ENCODE measurements at places on chromosomes 3 and 15.

DNA sequence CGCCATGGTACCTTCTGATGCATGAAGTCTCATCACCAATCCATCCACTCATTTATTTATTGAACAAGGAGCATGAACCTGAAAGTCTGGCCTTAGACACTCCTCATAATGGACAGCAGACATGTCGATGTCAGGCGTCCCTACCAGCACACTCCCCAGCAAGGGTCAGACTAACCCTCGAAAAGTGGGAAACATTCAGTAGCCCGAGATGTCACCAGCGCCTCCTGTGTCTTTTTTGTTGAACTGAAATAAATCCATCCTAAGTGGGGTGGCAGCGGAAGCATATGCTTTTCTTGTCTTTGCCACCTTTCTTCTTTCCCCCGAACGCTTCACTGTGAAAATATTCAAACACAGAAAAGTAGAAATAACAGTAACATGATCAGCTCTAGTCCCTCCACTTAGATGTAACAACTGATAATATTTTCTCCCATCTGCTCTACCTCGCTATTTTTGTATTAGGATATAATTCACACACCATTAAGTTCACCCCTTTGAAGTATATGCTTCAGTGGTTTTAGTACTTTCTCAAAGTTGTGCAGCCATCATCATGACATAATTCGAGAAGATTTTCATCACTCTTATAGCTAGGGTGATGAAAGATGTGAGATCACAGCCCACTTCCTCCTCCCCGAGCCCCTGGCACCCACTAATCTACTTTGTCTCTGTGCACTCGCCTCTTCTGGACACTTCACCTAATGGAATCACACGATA is 121.6 kb downstream of the ADAMTS17 start:
- no peaks in the 10 kb centered on the region for H3K36me3 ChIP-seq
- H3K4me3 ChIP-seq: no peak overlapping the region
- no peaks in the 10 kb centered on the region for H3K27me3 ChIP-seq
- no peak overlapping the region for H3K27ac ChIP-seq

DNA sequence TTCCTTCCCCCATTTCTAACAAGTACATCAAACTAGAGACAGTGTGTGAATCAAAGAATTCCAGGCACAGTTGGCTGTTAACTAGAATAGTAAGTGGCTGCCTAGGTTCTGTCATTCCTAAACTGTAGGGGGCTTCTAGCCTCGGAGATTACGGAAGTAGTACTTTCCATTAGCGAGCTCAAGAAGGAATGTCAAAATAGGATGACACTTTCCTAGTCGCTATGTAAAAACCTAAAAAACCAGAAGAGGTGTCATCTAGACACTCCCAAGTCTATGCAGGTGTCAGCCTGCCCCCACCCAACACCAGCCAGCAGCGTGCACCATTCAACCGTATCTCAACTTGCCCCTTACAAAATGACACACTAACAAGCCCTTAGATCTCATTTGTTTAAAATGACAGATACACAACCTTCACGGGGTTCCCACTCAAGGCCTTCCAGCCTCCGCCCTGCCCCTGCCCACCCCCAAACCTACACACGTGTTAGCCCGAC is 874 bp downstream of the INO80 start:
- H3K4me3 ChIP-seq: peak overlapping the region; percentile 94
- H3K36me3 ChIP-seq: no peaks in the 10 kb centered on the region
- H3K27ac ChIP-seq: peak overlapping the region; percentile 98
- peaks cover 12% of the 10 kb centered on the region for H3K4me1 ChIP-seq
- DNase-seq: no peak

DNA sequence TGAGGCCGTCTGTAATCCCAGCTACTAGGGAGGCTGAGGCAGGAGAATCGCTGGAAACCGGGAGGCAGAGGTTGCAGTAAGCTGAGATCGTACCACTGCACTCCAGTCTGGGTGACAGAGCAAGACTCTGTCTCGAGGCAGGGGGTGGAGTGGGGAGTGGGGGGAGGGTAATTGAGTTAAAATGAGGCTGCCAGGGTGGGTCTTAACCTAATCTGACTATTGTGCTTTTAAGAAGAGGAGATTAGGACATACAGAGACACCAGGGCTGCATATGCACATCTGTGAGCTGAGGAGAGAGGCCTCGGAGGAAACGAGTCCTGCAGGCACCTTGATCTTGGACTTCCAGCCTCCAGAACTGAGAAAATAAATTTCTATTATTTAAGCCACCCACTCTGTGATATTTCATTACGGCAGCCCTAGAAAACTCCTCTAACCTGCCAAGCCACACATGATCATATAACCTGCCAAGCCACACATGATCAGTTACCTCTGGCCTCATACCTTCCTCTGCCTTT is 197.0 kb downstream of the THSD4 start:
- no peak for DNase-seq
- H3K27me3 ChIP-seq: peaks cover 8% of the 10 kb centered on the region
- no peak overlapping the region for H3K4me3 ChIP-seq
- H3K27ac ChIP-seq: no peak overlapping the region
- H3K4me1 ChIP-seq: no peaks in the 10 kb centered on the region

DNA sequence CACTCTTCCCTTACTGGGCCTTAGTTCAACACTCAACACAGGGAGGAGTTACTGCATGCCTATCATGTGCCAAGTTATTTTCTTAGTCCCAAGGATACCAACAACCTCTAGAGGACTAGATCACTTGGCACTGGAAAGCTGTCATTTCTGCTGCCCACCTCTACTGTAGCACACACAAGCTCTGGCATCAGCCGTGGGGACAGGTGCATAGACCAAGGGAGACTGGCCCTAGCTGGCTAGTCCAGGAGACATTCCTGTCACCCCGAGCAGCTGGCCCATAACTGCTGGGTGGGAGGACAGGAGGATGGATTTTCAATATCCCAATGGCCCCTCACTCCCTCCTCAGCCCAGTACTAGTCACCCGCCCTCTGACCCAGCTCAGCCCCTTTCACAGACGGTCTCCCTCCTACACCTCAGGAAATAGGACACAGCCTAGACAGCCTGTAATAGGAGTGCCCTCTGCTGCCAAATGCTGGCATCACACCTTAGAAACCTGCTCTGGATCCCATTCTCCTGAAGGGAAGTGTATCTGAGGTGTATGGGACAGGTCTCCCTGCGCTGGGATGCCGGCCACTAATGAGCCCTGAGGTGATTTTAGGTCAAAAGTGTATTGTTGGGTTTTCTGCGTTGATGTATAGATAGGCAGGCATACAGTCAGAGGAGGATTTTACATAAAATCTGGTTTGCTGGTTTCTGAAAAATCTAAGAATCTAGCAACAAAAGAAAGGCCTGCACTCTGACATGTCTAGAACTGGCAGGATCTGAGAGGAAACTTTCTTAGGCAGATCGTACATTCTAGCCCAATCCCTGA is 3.4 kb upstream of the DZIP1L start:
- H3K36me3 ChIP-seq: peaks cover 2% of the 10 kb centered on the region
- H3K4me1 ChIP-seq: peaks cover 8% of the 10 kb centered on the region
- H3K27me3 ChIP-seq: peaks cover 43% of the 10 kb centered on the region
- H3K4me3 ChIP-seq: no peak overlapping the region

DNA sequence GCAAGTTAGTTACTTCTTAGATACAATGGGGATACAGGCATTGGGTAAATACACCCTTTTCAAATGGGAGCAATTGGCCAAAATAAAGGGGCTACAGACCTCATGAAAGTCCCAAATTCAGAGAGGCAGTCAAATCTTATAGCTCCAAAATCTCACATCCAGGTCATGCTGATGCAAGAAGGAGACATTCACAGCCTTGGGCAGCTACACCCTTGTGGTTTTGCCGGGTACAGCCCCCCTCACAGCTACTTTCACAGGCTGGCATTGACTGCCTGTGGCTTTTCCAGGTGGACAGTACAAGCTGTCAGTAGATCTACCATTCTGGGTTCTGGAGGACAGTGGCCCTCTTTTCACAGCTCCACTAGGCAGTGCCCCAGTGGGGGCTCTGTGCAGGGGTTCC is 17.5 kb upstream of the PLSCR1 start:
- no peaks in the 10 kb centered on the region for H3K27me3 ChIP-seq
- no peak overlapping the region for H3K27ac ChIP-seq
- peaks cover 6% of the 10 kb centered on the region for H3K36me3 ChIP-seq
- H3K4me1 ChIP-seq: no peaks in the 10 kb centered on the region

- no peaks in the 10 kb centered on the region for H3K4me1 ChIP-seq
- no peak overlapping the region for H3K4me3 ChIP-seq
- H3K27me3 ChIP-seq: no peaks in the 10 kb centered on the region
- no peaks in the 10 kb centered on the region for H3K36me3 ChIP-seq
- no peak for DNase-seq
These were observed 262.2 kb downstream of the CHL1 start for GRCh38 chr3:458653-459310.

GRCh38 chr15:75840659-75841058 is 2.6 kb upstream of the UBE2Q2 start:
- no peak overlapping the region for H3K27ac ChIP-seq
- peaks cover 4% of the 10 kb centered on the region for H3K36me3 ChIP-seq
- no peak for DNase-seq
- no peak overlapping the region for H3K4me3 ChIP-seq
- no peaks in the 10 kb centered on the region for H3K27me3 ChIP-seq

GRCh38 chr3:154971341-154971740 is 108.8 kb upstream of the MME start:
- no peaks in the 10 kb centered on the region for H3K4me1 ChIP-seq
- H3K36me3 ChIP-seq: no peaks in the 10 kb centered on the region
- no peak overlapping the region for H3K4me3 ChIP-seq
- H3K27me3 ChIP-seq: no peaks in the 10 kb centered on the region
- no peak overlapping the region for H3K27ac ChIP-seq

DNA sequence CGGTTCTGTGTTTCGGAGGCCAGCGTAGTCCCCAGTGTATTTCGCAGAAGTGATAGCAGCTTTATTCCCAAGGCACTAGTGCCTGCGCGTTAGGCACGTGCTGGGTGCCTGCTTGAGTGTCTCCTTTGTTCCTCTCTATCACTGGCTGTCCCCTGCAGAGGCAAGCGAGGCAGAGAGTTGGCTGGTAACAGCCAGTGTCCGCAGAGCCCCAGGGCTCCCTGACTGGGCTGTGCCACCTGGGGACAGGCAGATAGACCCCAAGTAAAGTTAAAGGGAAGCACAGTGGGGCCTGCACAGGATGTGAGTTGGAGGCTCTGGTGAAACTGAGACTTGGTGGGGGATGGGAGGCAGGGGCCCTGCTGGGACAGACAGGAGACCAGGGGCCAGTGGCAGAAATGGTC is 50.7 kb downstream of the APBA2 start:
- no peaks in the 10 kb centered on the region for H3K36me3 ChIP-seq
- H3K27me3 ChIP-seq: no peaks in the 10 kb centered on the region
- no peak overlapping the region for H3K27ac ChIP-seq
- H3K4me3 ChIP-seq: peak overlapping the region; percentile 77
- DNase-seq: no peak
- H3K4me1 ChIP-seq: peaks cover 47% of the 10 kb centered on the region

- no peak overlapping the region for H3K4me3 ChIP-seq
- no peak overlapping the region for H3K27ac ChIP-seq
- no peak for DNase-seq
- no peaks in the 10 kb centered on the region for H3K36me3 ChIP-seq
- H3K4me1 ChIP-seq: no peaks in the 10 kb centered on the region
These were observed 298.1 kb upstream of the NECTIN3 start for GRCh38 chr3:110773413-110773954.

GRCh38 chr15:68249058-68249713 is 19.7 kb upstream of the CLN6 start:
- no peak for DNase-seq
- H3K27ac ChIP-seq: no peak overlapping the region
- peaks cover 2% of the 10 kb centered on the region for H3K4me1 ChIP-seq
- no peaks in the 10 kb centered on the region for H3K36me3 ChIP-seq

DNA sequence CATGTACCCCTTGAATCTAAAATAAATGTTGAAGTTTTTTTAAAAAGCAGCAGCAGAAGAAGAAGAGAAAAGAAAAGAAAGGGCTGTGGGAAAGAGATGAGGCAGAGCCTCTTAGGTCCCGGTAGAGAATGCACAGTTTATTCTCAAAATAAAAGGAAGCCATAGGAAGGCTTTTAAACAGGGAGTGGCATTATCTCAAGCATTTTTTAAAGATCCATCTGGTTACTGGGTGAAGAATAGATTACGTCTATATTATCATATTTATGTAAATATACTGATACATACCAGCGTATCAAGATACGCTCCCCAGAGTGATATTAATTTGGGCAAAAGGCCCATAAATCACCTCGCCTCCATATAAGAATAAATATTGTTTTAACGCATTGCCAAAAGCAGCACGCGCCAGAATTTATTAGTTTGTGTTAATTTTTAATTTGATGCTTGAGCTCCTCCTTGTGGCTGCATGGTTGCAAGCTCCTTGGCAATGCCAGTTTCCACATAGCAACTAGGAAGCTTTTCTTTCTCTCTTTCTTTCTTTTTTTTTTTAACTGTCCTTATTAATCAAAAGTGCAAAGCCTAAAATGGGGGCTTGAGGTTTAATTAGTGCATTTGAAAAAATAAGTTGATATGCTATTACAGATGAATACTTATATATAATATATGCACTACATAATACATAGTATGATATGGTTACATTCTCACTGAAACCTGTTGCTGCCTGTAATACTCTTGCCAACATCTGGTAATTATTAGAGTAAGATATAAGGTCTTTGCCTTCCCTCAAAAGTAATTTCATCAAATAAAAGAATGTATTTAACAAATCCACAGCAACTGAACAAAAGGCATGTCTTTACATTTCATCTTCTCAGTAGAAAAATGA is 242.8 kb upstream of the UBE2E2 start:
- no peaks in the 10 kb centered on the region for H3K27me3 ChIP-seq
- no peak overlapping the region for H3K27ac ChIP-seq
- H3K36me3 ChIP-seq: no peaks in the 10 kb centered on the region
- no peak for DNase-seq
- H3K4me1 ChIP-seq: peaks cover 4% of the 10 kb centered on the region

- peaks cover 33% of the 10 kb centered on the region for H3K27me3 ChIP-seq
- H3K27ac ChIP-seq: no peak within 1 kb of the TSS
- no peaks in the 10 kb centered on the region for H3K36me3 ChIP-seq
- DNase-seq: no peak
- H3K4me3 ChIP-seq: peak within 1 kb of the TSS; percentile 78
These were observed at the start of gene GADL1 for GRCh38 chr3:30894521-30895251. TSS of gene GADL1 (minus strand) at chr3:30894661. CDS start at chr3:30894614, 47 bp downstream.

GRCh38 chr3:39267631-39268548 is 11.9 kb downstream of the CX3CR1 start:
- DNase-seq: peak; percentile 44
- H3K27ac ChIP-seq: peak overlapping the region; percentile 93
- H3K4me1 ChIP-seq: peaks cover 23% of the 10 kb centered on the region

DNA sequence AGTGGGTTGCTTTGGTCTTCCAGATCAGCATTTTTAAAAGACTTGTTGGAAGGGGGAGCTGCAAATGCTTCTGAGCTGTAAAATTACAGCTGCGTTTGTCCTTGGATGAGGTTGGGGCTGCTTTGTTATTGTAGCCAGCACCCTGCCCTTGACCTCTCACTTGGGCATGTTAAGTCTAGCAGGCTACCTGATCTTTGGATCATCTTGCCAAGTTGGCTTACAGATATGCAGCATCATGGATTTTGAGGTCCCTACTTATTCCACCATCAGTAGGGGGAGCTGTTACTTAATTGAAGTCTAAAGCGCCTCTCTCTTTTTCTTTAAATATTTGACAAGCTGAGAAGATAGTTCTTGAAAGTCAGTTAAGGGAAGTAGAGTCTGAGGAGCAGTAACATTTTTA is 793.0 kb downstream of the MCTP2 start:
- no peak overlapping the region for H3K4me3 ChIP-seq
- H3K36me3 ChIP-seq: no peaks in the 10 kb centered on the region
- H3K4me1 ChIP-seq: no peaks in the 10 kb centered on the region
- no peak overlapping the region for H3K27ac ChIP-seq
